H54 (cell line): ENCODE measurements at places on chromosomes 7 and 10.

DNA sequence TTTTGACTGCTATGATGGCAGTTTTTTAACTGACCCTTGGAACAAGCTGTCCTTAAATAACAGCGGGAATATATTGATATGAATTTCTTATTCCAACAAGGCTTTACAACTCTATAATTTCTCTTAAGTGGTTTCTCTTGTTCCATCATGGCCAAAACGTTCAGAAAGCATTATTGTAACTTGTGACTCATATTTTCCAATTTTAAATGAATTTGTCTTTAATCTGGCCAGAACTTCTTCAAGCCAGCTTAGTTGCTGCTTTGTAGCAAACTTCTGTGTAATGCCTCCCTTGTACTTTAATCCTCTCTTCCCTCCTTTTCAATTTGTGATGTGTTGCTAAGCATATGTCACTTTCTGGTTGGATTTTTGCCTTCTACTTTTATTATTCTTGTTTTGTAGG lies 271.9 kb downstream of the KIF20B start:
- no peak for DNase-seq

DNA sequence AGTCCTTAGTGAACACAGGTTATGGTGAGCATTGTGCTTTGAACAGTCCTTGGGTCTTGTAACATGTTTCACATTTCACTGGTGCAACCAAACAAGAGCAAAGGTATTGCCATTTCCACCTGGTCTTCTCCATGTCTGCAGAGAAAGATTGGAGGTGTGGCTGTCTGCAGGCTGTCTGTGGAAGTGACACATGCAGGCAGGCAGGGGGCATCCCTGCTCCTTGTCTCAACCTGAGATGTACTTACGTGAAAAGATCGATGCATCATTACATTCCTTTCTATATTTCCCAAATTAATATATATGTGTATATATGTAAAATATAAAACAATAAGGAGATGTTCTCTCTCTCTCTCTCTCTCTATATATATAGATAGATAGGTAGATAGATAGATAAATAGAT lies 54.3 kb downstream of the LRRC18 start:
- no peak for DNase-seq

DNA sequence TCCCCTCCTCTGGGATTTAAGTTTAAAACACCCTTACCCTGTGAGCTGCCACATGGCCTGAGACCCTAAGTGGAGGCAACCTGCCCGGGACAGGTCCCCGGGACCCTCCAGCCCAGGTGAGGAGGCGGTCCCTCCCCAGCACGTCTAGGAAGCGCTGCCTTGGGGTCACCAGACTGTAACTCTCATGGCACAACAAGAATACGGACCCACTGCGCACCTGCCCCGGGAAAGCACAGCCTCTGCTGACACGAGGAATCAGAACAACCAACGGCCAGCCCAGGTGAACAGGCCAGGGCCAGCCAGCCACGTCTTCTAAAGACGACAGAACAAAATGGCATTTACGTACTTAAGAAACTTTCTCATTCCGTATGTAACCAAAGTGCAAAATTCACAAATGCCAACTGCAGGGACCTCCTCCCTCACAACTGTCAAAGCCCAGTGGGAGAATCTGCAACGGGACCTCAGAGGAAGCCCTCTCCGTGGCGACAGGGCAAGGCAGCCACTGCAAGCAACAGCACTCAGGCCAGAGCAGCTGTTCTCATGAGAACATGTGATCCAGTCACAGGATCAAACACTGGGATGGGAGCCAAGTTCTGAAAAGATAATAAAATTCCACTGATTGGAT lies 208.4 kb downstream of the DIP2C start:
- no peak for DNase-seq

GRCh38 chr7:130544356-130544755 lies 52.5 kb downstream of the MEST start:
- no peak for DNase-seq

GRCh38 chr10:28280652-28281051 lies 22.2 kb downstream of the MPP7 start:
- no peak for DNase-seq
